ENCODE measurements at places on chromosomes 1 and 21. TPM values are rescaled to one million over a fixed set of nuclear protein-coding genes. Genes with fewer than 3 reads are reported as not detected.

LCE3E gene
- total RNA-seq = not detected

- no peak for DNase-seq
Observed at GRCh38 chr1:204145033-204145504, 6.8 kb downstream of the ETNK2 start.

DNA sequence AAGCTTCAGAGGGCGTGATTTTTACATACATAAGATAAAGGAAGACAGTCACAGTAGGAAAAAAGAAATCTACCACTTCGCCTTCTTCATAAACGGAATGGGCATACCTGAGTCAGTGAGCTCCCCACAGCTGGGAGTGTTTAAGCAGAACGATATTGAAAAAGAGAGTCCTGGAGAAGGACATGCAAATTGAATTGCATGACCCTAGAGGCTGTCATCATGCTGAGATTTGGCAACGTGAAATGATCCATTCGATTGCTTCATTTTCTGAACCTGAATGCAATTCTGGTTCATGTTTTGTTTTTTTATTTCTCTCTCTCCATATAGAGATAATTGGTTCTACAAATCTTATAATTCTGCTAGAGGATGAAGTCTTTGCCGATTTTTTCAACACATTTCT is 3.7 kb downstream of the RGSL1 start:
- peak; percentile 12 for DNase-seq

DNA sequence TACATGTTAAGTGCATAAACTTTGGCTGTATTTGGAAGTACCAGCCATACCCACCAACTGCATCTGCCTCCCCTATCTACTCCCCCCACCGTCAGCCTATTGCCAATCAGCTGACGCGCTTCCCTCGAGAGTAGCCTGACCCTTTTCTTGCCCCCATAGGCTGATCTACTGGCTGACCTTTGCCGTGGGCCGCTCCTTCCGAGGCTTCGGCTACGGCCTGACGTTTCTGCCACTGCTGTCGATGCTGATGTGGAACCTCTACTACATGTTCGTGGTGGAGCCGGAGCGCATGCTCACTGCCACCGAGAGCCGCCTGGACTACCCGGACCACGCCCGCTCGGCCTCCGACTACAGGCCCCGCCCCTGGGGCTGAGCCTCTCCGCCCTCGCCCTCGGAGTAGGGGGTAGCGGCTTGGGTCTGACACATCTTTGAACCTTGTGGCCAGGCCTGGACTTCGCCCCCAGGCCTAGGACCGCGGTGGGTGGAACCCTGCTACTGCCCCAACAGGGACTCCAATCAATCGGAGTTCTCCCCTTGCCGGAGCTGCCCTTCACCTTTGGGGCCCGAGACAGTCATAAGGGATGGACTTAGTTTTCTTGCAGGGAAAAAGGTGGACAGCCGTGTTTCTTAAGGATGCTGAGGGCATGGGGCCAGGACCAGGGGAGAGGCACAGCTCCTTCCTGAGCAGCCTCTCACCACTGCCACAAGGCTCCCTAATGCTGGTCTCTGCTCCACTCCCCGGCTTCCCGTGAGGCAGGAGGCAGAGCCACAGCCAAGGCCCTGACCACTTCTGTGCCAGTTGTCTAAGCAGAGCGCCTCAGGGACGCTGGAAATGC is 4.0 kb downstream of the GLMP start:
- DNase-seq = peak; percentile 95

DNA sequence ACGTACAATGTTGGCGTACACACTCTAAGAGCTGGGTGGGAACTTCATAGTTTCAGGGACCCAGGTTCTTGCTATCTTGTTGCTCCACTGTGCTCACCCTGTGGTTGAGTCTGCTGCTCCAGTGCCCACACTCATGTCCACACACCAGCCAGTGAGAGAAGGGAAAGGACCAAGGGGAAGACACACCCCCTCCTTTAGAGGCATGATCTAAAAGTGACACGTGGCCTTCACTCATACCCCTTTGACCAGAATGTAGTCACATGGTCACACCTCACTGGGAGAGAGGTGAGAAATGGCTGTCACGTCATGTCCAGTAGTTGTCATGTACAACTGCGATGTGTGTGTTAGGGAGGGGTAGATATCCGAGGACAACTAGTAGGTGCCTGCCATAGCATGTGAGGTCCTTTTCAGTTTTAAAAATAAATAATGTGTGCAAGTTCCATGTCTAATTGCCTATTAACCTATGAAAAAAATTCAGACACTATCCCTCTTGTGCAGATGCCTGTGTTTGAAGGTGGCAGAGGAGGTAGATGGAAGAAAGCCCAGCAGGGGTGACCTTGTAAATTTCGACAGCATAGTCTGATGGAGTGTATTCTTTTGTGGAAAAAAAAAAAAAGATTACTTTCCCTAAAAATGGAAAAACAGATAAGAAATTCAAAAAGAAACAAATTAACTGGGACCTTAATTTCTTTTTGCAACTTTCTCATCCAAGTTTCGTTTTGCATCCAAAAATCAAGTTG is 149.6 kb downstream of the C1orf21 start:
- no peak for DNase-seq

LCE1B gene
- total RNA-seq = not detected

DNA sequence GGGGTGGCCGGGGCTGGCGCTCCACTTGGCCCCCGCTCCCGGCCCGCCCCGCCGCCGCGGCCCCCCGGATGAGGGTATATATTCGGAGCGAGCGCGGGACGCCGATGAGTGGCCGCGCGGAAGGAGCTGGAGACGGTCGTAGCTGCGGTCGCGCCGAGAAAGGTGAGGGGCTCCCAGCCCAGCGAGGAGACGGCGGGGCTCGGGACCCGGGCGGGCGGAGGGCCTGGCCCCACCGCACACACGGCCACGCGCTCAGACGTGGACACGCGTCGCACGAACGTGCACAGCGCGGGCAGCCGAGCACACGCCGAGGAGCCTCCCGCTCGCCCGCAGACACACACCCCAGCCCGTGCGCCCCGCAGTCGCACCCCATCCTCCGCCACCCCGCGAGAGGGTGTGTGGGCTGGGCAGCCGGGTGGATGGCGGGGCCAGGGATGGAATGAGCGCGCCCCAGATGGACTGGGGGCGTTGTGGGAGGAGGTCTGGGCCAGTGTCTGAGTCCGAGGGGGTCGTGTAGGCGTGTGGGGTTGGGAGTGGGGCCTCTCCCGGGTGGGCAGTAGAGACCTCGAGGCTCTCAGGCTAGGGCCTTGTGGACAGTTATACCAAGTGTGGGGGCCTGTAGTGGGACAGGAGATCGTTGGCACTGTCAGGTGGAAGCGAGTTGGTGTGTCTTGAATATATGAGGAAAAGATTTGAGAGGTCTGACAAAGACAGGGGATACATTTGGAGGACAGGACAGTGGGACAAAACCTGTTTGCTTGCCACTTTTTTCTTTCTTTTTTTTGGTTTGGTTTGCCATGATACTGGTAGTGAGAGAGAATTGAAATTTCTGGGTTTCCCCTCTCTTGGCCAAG is at the start of gene UAP1:
Gene UAP1, plus strand, starts transcription at position 107 of the 854 bp plus-strand sequence. CDS start 4,347 bp downstream, outside the sequence.
- DNase-seq = peak; percentile 61

DNA sequence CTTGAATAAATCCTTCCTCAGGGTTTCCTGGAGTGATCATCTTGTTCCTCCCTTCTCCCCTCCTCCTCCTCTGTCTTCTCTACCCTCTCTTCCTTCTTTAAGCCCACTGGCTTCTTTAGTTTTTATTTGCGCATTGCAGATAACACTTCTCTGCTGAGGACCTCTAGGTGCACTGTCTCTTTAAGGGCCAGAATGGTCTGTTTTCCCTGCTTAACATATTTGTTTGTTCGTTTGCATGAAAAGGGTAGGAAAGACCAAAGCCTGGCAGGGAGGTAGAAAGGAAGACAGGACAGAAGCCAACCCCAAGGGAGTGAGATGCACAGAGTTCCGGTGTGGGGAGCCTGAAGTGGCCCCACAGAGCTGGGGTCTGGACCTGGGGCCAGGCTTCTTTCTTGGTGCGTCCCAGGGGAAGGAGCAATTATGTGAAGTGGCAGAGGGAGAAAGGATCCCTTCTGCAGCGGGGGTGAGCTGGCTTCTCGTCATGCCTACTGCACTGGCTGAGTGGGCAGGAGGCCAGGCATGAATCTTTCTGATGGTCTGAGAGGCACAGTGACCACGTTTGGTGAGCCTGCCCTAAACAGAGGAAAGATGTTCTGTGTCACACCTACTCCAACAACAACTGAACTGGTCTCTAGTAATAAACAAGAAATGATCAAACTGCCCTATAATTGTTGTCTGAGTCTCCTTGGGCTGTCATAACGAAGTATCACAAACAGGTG is 232.7 kb downstream of the KCNJ6 start:
- DNase-seq = no peak

GRCh38 chr1:234132795-234133194 is 228.3 kb downstream of the SLC35F3 start:
- no peak for DNase-seq

DNA sequence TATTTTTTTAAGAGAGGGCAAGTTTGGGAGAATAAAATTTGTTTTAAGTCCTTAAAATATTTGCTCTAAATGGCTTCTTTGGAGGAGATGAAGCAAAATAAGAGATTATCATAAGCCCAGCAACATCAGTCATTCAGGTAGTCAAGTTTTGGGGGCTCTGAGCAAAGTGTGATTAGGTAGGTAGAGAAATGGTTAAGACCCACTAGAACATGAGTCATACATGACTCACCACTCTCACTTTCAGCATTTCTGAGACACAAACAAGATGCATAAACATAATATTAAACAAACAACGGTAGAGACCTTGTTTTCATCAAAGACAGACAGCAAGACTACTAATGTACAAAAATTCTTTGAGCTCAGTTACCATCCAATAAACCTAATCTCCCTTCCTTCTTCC is 272.2 kb downstream of the LMO4 start:
- DNase-seq = peak; percentile 8

GRCh38 chr1:29711582-29712283 is 475.4 kb downstream of the PTPRU start:
- peak; percentile 93 for DNase-seq

DNA sequence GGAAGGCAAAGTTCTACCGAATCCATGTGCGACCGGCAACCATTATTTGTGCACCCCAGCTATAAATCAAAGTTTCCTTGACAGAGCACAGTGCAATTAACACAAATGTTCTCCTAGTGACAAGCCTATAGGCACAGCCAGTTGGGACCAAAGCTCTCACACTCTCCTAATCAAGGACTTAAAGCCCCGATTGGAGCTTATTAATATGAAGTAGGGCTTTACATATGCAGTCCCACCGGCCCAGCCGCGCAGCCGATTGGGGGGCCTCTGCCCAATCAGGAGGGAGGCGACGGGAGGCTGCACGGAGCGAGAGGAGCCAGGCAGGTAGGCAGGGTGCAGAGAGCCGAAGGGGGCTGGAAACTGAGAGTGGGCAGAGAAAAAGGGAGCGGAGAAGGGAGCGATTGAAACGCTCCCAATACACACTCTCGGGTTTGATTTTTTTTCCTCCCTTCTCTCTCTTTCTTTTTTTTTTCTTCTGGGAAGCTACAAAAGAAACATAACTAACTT is at the start of gene ESRRG:
Gene ESRRG, minus strand, starts transcription at position 156 of the 507 bp plus-strand sequence. Its CDS starts 130 bp downstream, at position 26.
- no peak for DNase-seq

SPRR2F gene
- not detected for total RNA-seq

- DNase-seq = no peak
Observed at GRCh38 chr1:3759164-3759563, 6.9 kb downstream of the CCDC27 start.

MPZ gene
- 0.11 TPM for total RNA-seq

DNA sequence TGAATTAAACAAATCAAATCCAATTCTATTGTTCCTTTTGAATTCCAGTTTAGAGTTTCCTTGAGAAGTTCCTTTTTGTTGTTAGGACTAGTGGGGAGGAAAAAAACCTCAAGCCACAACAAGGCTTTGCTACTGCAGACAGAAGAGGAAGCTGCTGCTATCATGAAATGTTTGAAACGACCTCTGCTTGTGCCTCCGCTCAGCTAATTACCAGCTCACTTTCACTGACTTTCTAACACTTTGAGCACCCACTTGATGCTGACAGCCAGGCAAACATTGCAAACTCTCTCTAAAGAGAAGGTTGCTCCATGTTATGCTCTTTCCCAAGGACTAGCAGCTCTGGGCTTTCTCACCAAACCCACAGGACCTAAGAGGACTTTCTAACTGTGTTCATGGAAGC is 203.9 kb upstream of the PROX1 start:
- no peak for DNase-seq

GRCh38 chr1:47409311-47410067 is 6.6 kb upstream of the FOXE3 start:
- peak; percentile 95 for DNase-seq

LRRN2 gene
- not detected for total RNA-seq

KRTAP19-2 gene
- not detected for total RNA-seq

SLC66A1 gene
- 16.2 TPM for total RNA-seq

HSD3B1 gene
- total RNA-seq = not detected

DNA sequence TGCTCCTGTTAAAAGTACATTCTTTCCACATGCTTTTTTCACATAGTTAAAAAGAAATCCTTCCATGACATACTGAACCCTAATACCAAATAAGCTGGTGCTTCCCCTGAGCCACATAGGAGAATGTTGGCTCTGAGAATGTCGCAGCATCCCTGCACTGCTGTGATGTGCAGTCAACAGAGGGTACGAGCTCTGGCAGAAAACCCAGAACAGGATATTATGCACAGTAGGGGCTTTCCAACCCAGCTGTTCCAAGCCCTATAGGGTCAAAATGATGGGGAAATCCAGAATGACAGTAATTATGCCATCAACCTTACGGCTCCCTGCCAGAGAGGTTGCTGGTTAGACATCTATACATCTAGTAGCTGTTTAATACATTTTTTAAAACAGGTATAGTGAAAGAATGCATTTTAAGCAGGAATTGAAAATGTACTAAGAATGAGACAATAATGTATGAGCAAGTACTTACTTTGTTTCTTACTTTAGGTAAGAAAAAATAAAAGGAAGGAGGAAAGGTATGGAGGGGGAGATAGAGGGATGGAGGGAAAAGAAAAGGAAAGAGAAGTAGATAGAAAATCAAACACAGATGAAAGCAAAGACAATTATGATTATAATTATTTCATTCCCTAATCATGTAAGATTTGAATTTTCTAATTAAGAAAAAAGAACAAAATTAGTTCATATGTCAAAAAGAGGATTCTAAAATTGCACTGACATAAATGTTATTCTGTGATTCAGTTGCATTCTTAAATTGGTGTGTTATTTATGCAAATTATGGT is 126.0 kb downstream of the NR5A2 start:
- DNase-seq = no peak

CAMTA1 gene
- total RNA-seq = 86.8 TPM

NUCKS1 gene
- 125 TPM for total RNA-seq

SRRM1 gene
- total RNA-seq = 29.0 TPM

DNA sequence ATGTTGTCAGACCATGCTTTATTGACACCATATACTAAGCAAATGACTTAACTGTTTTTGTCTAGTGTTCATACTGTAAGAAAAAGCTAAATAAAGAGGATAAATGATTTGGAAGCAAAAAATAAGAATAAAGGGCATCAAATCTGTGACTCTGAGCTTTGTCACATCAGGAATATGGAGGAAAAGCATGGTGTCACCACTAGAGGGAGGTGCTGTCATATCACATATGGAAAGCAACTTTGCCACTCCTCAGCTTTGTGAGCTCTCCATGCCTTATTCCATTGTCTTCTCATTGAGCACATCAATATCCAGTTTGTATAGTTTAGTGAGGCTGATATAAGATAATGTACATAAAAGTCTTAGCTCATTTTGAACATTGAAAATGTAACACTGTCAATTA is 20.8 kb upstream of the GBP1 start:
- DNase-seq = no peak

GRCh38 chr1:2189459-2190425 is 4.8 kb downstream of the FAAP20 start:
- DNase-seq = peak; percentile 98

Data from GM23248 (cell line).